ENCODE measurements at places on chromosomes 1 and 21.

- no peak for DNase-seq
Measured at GRCh38 chr1:167546935-167547334, 6.6 kb downstream of the CREG1 start.

GRCh38 chr1:156742801-156743200 lies 1.9 kb upstream of the MRPL24 start:
- DNase-seq: no peak

DNA sequence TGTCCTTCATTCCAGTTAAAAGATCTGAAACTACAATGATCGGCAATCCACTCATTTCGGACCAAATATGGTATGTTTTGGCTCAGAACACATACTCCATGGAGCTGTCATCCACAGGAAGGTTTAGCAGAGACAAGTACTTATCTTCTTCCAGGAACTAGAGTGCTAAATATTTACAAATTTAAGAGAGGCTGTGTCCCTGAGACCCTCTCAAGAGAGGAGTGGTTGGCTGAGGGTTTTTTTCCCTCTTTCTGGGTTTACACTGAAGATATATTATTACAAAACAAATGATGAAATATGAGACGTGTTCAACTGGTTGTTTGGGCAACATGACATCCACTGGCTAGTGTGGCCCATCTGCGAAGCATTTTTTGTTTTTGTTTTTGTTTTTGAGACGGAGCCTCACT lies 25.9 kb upstream of the NID1 start:
- no peak for DNase-seq

DNA sequence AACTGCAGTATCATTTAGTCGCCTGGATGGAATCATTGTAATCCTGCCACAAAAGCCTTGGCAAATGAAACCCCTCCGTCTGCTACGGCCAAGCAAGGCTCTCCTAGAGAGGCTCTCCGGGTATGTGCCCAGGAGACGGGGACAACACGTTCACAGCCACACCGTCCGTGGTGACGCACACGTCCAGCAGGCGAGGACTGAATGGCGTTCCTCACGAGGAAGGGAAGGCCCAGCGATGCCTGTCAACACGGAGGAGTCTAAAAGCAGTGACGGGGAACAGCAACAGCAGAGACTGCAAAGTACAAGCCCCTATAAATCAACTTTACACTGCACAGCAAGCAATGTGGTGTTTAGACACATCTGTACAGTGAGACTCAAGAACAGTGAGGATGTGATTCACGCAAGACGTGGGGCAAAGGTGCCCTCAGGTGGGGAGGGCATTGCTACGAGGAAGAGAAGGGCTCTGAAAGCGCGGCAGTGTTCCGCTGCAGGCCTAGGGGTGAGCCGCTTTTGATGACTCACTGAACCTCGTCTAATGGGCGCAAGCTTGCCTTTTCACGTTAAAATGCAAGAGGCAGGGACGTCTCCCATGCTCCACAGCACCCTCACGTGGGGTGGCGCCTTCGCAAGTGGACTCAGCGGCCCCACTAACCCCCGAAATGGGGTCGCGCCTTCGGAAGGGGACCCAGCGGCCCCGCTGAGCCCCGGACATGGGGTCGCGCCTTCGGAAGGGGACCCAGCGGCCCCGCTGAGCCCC lies 6.8 kb downstream of the WRAP73 start:
- no peak for DNase-seq

DNA sequence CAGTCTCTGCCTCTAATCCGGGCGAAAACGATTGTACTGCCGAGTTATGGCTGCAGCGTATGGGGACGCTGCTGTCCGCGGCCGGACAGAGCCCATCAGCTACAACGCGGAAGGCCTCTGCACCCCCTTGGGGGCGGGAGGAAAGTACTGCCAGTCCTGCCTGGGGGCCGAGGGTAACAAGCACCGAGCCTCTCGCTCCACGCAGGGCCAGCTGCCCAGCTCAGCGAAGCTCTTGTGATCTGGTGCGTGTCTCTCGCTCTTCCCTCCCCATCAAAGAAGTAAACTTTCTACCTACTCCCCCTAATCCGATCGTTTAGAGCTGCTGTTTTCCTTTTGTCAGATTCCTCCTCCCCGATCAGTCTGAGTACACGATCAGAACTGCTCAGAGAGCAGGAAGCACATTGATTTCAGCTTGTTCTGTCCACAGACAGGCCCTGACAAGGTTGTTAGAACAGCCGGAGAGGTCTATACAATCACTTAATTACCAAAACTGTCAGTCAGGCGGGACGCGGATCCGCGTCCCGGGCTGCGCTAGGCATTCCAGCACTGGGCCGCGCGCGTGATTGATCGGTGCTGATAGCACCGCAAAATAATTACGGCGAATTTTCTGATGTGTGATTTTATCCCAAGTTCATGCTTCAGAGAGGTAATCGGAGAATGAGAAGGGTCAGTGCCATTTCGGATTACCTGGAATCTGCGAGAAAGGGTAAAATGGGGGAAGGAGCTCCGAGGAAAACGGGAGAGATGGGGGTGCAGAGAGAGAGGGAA lies 8.7 kb upstream of the BARHL2 start:
- peak; percentile 69 for DNase-seq

All from right kidney (tissue), 9 donors.